SJSA1 (cell line): ENCODE measurements at places on chromosomes 4 and X. TPM values are rescaled to one million over a fixed set of nuclear protein-coding genes. Genes with fewer than 3 reads are reported as not detected.
A peak's percentile ranks its signal among the peaks of the same experiment; 100 is the strongest.

DNA sequence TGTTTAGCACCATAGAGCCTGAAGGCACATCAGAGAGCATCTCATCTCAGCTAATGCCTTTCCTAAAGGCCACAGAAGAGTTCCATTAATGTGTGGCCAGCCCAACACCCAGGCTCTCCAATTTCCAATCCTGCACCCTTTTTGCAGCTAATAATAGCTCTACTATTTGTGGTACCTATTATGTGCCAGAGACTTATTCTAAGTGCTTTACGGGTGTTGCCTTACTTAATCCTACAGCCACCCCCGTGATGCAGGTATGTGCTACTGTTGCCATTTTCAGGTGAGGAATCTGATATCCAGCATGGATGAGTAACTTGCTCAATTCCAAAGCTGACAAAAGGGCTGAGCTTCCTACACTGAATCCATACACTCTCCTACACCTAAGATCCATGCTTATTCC is 217.6 kb upstream of the GALNT7 start:
- no peaks in the 10 kb centered on the region for H3K36me3 ChIP-seq
- H3K27me3 ChIP-seq = peaks cover 13% of the 10 kb centered on the region
- no peaks in the 10 kb centered on the region for H3K4me1 ChIP-seq
- no peak overlapping the region for H3K27ac ChIP-seq
- no peak for DNase-seq

- no peak for DNase-seq
- H3K27ac ChIP-seq = no peak overlapping the region
- peaks cover 6% of the 10 kb centered on the region; the same call in 1 of the 2 replicates for H3K4me1 ChIP-seq
- no peak overlapping the region for H3K4me3 ChIP-seq
Observed at GRCh38 chr4:41189076-41189475, 25.3 kb downstream of the APBB2 start.

GRCh38 chr4:1598206-1599025 is 85.7 kb downstream of the FAM53A start:
- H3K36me3 ChIP-seq = no peaks in the 10 kb centered on the region
- DNase-seq = no peak
- no peaks in the 10 kb centered on the region for H3K27me3 ChIP-seq
- no peak overlapping the region for H3K27ac ChIP-seq

- H3K36me3 ChIP-seq = no peaks in the 10 kb centered on the region
- no peak for DNase-seq
- H3K4me3 ChIP-seq = no peak overlapping the region
- no peaks in the 10 kb centered on the region for H3K4me1 ChIP-seq
- no peak overlapping the region for H3K27ac ChIP-seq
Observed at GRCh38 chr4:75302648-75303047, 211.6 kb downstream of the RCHY1 start.

DNA sequence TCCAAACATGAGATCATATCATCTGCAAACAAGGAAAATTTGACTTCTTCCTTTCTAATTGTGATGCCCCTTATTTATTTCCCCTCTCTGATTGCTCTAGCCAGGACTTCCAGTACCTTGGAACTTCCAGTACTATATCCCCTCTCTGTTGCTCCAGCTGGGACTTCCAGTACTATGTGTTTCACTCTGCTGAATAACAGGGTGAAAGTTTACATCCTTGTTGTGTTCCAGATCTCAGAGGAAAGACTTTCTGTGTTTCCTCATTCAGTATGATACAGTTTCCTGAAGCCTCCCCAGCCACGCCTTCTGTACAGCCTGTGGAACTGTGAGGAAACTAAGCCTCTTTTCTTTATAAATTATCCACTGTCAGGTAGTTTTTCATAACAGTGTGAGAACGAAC is 381.3 kb upstream of the FAM47C start:
- no peak for DNase-seq
- H3K27ac ChIP-seq = no peak overlapping the region
- H3K36me3 ChIP-seq = no peaks in the 10 kb centered on the region
- H3K4me3 ChIP-seq = no peak overlapping the region

DNA sequence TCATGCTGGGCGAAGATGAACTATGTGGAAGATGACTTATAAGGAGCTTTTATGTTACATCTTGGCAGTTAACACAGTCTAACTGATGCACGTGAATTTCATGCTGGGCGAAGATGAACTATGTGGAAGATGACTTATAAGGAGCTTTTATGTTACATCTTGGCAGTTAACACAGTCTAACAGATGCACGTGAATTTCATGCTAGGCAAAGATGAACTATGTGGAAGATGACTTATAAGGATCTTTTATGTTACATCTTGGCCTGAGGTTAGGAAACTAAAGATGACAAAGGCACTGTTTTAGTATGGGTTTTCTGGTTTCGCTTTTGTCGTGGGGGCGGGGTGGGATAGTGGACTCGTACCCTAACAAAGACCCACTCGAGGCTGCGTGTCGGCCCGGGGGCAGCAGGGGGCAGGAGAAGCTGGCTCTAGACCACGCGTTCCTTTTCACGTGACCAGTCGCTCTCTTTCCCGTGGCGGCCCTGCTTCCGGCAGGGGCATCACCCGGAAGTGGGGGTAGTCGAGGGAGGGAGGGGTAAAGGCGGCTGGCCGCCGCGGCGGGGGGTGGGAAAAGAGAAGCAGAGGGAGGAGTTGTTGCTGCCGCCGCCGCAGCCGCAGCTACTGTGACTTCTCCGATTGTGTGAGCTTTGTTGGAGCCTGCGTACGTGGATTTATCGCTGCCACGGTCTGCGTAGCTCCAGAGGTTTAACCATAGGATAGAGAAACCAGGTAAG is at the start of gene ATP7A:
ATP7A (plus strand) TSS at position 586 of the 733 bp plus-strand sequence. CDS start 60,949 bp downstream, outside the sequence.
- no peaks in the 10 kb centered on the region for H3K27me3 ChIP-seq
- 0 out of 2 replicates have a peak, but pooled peaks cover 4% of the 10 kb centered on the region for H3K36me3 ChIP-seq
- H3K27ac ChIP-seq = peak within 1 kb of the TSS; percentile 59
- peak; percentile 80 for DNase-seq
- H3K4me3 ChIP-seq = peak within 1 kb of the TSS; percentile 53
- peaks cover 12% of the 10 kb centered on the region for H3K4me1 ChIP-seq

DNA sequence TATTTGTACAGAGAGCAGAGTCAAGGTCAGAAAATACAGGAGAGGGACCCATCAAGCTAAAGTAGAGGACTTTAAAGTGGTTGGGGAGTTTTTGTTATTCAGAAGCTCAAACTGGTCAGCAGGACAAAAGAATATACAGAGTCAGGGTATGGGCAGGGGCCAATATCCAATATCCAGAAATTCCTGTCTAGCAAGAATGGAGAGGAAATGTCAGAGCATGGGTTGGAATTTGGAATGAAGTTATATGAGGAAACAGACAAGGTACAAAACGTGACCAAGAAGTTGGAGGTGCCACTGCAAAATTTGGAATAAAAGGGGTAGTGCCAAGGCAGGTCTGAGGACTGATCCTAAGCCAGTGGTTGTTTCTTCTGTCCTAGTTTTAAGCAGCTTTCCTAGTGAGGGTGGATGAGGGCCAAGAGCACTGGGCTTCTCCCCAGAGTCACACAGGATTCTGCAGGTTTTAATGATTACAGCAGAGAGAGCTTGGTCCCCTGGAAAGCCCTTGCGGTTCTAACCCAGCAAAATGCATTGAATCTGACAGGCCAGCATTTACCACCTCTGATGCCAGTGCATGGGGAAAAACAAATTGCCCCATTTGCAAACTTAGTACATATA is 304.7 kb upstream of the FTHL17 start:
- H3K27me3 ChIP-seq = no peaks in the 10 kb centered on the region
- H3K36me3 ChIP-seq = no peaks in the 10 kb centered on the region
- H3K27ac ChIP-seq = no peak overlapping the region
- H3K4me3 ChIP-seq = no peak overlapping the region
- no peaks in the 10 kb centered on the region for H3K4me1 ChIP-seq

DNA sequence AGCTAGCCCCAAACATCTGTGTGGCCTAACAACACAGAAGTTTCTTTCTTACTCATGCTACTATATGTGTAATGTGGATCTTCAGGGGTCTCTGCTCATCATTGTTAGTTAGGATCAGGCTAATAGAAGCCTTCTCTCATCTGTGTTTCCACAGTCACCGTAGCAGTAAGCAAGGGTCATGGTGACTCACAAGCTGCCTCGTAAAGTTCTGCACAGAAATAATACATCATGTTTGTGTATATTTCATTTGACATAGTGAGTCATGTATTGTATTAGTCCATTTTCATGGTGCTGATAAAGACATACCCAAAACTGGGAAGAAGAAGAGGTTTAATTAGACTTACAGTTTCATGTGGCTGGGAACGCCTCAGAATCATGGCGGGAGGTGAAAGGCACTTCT is 38.7 kb downstream of the SLC4A4 start:
- no peaks in the 10 kb centered on the region for H3K27me3 ChIP-seq
- H3K27ac ChIP-seq = no peak overlapping the region
- H3K4me3 ChIP-seq = no peak overlapping the region
- H3K36me3 ChIP-seq = no peaks in the 10 kb centered on the region
- no peaks in the 10 kb centered on the region for H3K4me1 ChIP-seq
- no peak for DNase-seq

GRCh38 chr4:152738827-152739226 is 40.7 kb downstream of the TIGD4 start:
- H3K4me3 ChIP-seq = no peak overlapping the region
- DNase-seq = no peak
- H3K27ac ChIP-seq = no peak overlapping the region

- H3K27ac ChIP-seq = peak overlapping the region; percentile 64
- H3K4me3 ChIP-seq = peak overlapping the region; percentile 27
- peak; percentile 36 for DNase-seq
- H3K27me3 ChIP-seq = no peaks in the 10 kb centered on the region
Observed at GRCh38 chr4:184384056-184384809, 90.1 kb downstream of the IRF2 start.

- H3K36me3 ChIP-seq = no peaks in the 10 kb centered on the region
- H3K27ac ChIP-seq = no peak overlapping the region
- H3K4me3 ChIP-seq = no peak overlapping the region
- DNase-seq = no peak
Observed at GRCh38 chrX:96098471-96098870, 586.2 kb upstream of the DIAPH2 start.

DNA sequence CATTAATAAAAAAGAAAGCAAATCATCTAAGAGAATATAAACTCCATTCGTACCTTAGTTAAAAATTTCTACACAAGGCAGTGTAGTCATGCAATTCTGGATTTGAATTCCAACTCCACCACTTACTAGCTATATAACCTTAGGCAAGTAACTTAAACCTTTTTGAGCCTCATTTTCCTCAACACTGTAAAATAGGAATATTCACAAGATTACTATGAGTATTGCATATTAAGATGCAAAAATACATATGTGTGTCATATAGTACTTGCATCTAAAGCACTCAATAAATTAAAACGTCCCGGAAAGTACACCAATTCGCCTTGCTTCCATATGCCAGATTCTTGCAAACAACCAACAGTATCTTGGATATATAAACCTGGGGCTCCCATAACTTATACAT is 42.0 kb downstream of the HNRNPD start:
- H3K4me1 ChIP-seq = no peaks in the 10 kb centered on the region
- no peaks in the 10 kb centered on the region for H3K36me3 ChIP-seq
- H3K27me3 ChIP-seq = no peaks in the 10 kb centered on the region
- DNase-seq = no peak
- H3K4me3 ChIP-seq = no peak overlapping the region
- no peak overlapping the region for H3K27ac ChIP-seq

NRK gene
- total RNA-seq = not detected in 2 replicates

PLP2 gene
- 48.3 and 63.8 TPM in 2 replicates for total RNA-seq

H2BW2 gene
- total RNA-seq = not detected in 2 replicates

SGMS2 gene
- 37.7 and 39.5 TPM in 2 replicates for total RNA-seq

TDO2 gene
- total RNA-seq = 0.11 TPM in 1 of 2 replicates, not detected in the other

NAP1L5 gene
- 1.5 and 5.5 TPM in 2 replicates for total RNA-seq

LINC00632 gene
- total RNA-seq = not detected in 2 replicates
